ENCODE measurements at places on chromosomes 12 and 14. TPM values are rescaled to one million over a fixed set of nuclear protein-coding genes. Genes with fewer than 3 reads are reported as not detected.

- peaks cover 2% of the 10 kb centered on the region for H3K36me3 ChIP-seq
- no peaks in the 10 kb centered on the region for H3K27me3 ChIP-seq
- no peak for DNase-seq
- H3K4me1 ChIP-seq = no peaks in the 10 kb centered on the region
- H3K4me3 ChIP-seq = no peak overlapping the region
Observed at GRCh38 chr12:87930627-87931026, 98.6 kb downstream of the C12orf50 start.

ENDOU gene
- total RNA-seq = not detected

WNT1 gene
- not detected for total RNA-seq

DNA sequence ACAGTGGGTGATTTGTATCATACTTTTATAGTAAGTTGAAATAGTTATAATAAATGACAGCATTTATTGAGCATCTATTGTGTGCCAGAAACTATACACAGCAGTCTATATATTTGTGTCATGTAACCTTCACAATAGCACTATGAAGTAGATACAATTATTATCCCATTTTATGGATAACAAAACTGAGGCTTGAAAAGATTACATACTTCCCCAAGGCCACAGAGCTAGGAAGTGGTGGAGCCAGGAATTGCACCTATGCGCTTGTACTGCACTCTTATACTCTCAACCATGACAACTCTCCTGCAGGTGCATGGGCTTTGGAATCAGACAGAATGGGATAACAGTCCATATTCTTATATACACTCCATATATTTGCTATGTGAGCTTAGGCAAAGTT, 110.6 kb upstream of the SOX5 start:
- H3K4me3 ChIP-seq = no peak overlapping the region
- no peak overlapping the region for H3K27ac ChIP-seq
- H3K27me3 ChIP-seq = peaks cover 2% of the 10 kb centered on the region
- H3K36me3 ChIP-seq = no peaks in the 10 kb centered on the region
- DNase-seq = no peak

GPHN gene
- total RNA-seq = 29.8 TPM

AMN gene
- total RNA-seq = 0.34 TPM

DNA sequence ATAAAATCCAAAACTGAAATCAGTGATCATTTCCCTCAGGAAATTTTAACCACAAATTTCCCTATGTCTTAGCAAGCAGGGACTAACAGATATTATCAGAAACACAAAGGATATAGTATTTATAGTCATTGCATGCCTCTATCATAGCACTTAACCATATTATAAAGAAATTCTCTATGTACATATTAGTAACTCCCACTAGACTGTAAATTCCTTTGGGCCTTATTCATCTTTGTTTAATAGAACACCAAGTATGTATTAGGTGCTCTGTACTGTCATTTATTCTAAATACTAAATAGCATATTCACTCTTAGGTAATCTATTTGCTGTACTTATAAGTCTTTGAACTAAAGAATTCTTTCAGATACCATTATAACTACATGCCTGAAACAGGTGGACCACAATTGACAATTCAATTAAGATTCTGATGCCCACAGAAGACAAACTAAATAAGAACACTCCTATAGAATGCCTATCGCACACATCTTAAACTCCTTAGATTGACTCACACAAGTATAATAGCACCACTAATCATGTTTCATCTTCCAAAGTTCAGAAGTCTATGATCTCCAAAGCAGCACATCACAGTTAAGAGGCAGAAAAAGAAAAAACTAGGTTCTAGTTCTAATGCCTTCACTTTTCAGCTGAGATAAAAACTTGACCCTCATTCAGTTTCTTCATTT, 134.1 kb downstream of the FSCB start:
- H3K36me3 ChIP-seq = peaks cover 17% of the 10 kb centered on the region
- DNase-seq = no peak
- no peaks in the 10 kb centered on the region for H3K27me3 ChIP-seq
- no peak overlapping the region for H3K4me3 ChIP-seq
- no peak overlapping the region for H3K27ac ChIP-seq

All from glutamatergic neuron (in vitro differentiated cells).